ENCODE measurements at places on chromosomes 2 and 18.

DNA sequence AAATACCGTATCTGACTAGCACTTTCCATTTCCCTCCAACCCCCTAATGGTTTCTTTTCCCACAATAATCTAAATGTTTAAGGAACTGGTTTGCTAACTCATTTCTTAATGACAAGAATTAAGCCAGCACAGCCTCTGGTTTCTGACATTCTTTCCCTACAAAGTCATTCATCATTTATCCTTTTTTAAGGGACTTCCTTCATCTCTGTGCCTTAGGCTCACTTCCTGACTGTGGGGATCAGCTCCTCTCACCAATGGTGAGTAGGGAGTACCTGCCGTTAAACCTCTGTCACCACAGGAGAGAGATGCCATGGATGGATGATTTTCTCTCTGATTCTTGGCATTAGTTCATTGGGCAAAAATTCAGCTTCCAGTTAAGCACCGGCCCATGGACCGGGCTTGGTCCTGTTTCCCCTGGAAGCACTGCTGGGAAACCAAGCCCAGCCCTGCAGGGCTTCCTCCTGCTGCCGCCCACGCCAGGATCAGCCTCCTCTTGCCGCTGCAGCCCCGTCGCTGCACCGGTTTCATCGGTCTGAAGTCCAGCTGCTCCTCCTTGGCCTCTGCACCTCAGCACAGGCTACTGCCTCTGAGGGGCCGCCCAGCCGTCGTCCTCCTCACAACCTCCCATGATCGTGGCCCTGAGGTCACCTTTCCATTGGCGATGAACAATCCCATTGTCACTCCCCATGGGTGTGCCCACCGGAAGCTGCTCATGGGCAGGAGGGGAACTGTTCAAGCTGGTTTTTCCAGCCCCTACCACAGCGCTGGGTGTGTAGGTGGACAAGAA, 64.0 kb upstream of the ZNF516 start:
- DNase-seq, result no peak

GRCh38 chr2:176653479-176654443, 384.5 kb downstream of the MTX2 start:
- peak; percentile 65 for DNase-seq

- DNase-seq, result no peak
These were observed 456.6 kb upstream of the UBE2E3 start for GRCh38 chr2:180523621-180524340.

- DNase-seq, result no peak
These were observed 38.3 kb upstream of the TEX51 start for GRCh38 chr2:126860385-126860784.

DNA sequence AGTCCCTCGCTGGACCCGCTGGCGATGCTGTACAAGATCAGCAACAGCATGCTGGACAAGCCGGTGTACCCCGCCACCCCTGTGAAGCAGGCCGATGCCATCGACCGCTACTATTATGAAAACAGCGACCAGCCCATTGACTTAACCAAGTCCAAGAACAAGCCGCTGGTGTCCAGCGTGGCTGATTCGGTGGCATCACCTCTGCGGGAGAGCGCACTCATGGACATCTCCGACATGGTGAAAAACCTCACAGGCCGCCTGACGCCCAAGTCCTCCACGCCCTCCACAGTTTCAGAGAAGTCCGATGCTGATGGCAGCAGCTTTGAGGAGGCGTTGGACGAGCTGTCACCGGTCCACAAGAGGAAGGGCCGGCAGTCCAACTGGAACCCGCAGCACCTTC, 77.1 kb downstream of the TSHZ1 start:
- no peak for DNase-seq

- no peak for DNase-seq
These were observed 782.8 kb downstream of the BCL11A start for GRCh38 chr2:59770651-59771050.

GRCh38 chr2:30894498-30895119, 87.4 kb upstream of the CAPN13 start:
- DNase-seq, result no peak

DNA sequence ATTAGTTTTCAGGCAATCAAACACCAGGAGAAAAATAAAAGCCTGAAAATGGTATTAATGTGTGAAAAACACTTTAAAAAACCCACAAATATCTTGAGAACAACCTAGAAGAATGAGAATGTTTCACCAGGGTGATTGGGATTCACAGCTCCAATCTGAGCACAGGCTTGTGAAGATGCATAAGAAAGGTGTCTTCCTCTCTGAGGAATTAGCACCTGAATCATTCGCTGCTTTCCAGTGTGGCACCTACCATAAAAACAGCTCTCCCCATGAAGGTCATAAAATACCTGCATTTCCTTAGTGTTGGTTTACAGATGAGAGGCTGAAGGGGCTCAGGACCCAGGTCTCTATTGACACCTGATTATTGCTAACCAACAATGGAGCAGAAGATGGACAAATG, 499.7 kb upstream of the KLHL29 start:
- DNase-seq, result no peak

DNA sequence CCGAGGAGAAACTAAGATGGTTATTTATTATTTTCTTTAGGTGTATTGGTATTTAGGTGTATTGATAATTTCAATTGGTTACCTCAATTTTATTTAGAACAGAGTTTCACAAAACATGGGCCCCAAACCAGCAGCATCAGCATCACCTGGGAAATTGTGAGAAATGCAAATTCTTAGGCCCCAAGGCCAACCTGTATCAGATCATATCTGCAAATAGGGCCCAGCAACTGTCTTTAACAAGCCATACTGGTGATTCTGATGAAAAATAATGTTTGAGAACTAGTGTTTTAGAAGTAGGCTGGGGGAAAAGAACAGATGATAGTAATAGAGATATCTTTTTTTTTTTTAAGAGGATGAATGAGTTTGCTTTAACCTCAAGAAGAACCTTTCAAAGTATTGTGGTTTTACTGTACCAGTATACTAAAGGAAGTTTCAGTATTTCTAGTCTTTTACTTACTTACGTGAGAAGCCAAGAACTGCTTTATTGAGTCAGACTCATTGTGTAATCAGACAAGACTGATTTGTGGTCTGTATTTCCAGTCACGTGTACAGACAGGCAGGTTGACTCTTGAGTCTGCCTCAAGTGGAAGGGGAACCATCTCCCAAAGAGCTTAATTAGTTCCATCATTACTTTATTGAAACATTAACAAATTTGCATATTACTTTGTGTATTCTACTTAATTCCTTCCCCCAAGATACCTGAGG, 60.4 kb upstream of the GAREM1 start:
- no peak for DNase-seq

DNA sequence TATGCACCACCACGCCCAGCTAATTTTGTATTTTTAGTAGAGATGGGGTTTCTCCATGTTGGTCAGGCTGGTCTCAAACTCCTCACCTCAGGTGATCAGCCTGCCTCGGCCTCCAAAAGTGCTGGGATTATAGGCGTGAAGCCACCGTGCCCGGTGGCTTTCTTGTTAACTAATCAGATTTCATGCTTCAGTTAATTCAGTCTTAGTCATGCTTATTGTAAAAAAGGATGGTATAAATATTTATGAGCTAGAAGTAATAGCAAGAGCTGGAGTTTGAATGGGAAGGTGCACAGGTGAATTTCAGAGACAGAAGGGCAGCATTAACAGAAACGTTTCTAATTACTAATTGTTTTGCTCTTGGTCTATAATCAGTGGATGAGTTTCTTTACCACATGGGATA, 10.3 kb downstream of the GEMIN6 start:
- no peak for DNase-seq

DNA sequence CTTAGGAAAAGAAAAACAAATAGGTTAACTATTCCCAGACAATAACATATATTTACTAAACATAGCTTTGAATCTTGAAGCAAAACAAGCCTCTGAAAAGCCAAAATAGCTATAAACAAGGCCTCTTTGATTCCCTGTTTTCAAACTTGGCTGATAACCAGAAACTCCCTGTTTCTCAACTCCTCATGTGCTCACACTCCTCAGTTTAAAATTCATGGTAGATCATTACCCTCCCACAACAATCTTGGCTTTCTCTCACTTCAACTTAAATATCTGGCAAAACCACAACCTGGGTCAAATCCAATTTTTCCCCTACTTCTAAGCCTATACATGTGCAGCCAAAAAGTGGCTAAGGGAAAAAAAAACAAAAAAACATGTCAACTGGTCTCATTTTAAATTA, 15.6 kb downstream of the SUCLG1 start:
- no peak for DNase-seq

DNA sequence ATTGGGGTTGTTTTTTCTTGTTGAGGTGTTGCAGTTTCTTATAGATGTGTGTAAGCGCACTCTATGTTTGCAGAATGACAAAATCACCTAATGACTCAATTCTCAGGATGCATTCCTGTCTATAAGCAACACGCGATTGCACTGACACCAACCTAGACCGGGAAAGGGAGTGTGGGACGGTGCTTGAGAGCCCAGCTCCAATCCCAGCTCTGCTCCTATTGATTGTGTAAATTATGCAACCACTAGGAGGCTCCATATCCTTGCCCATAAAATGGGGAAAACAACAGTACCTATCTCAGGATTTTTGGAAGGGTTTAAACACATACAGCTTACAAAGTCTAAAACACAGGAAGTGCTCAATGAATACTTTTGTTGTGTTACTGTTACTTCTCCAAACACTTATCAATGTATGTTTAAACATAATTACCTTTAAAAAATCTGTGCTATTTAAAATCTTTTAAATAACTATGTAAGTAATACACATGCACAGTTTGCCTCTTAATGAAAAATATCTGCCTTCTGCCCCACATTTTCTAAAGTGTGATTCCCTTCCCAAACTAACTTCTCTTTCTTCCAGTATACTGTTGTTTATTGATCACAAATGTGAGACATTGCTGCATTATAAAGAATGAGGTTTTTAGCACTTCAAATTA, 132.5 kb downstream of the SPHKAP start:
- peak; percentile 46 for DNase-seq

DNA sequence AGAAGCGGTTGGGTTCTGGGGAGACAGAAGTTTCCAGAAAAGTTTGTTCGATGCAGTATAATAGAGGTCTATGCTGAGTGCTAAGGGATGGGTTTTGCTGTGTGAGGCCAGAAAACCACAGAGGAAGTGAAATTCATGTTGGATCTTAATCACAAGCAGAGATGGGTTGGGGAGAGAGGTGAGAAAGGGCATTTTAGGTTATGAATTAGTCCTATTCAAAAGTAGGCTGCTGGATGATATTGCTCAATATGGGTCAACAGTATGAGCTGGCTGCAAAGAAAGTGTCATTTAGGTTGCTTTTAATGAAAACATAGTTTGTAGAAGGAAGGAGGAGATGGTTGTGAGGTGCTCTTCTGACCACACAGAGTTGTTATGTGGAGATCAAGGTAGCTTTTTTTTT, 118.8 kb upstream of the LHCGR start:
- DNase-seq, result no peak

DNA sequence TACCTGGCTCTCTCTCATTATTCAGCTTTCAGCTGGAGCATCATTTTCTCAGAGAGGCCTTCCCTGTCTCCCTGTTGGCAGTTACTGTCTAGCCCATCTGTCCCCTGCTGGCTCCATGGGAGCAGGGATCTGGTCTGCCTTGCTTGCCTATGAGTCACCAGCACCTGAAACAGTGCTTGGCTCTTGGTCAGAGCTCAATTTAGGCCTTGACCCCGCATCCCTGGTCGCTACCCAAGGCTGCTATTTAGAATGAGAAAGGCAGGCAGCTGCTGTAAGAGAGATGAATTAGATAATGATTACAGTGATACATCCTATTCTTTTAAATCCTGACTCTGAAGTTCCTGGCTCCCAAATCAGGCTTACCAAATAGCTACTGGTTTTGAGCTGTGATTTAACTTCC, 32.9 kb downstream of the KCNE4 start:
- no peak for DNase-seq

DNA sequence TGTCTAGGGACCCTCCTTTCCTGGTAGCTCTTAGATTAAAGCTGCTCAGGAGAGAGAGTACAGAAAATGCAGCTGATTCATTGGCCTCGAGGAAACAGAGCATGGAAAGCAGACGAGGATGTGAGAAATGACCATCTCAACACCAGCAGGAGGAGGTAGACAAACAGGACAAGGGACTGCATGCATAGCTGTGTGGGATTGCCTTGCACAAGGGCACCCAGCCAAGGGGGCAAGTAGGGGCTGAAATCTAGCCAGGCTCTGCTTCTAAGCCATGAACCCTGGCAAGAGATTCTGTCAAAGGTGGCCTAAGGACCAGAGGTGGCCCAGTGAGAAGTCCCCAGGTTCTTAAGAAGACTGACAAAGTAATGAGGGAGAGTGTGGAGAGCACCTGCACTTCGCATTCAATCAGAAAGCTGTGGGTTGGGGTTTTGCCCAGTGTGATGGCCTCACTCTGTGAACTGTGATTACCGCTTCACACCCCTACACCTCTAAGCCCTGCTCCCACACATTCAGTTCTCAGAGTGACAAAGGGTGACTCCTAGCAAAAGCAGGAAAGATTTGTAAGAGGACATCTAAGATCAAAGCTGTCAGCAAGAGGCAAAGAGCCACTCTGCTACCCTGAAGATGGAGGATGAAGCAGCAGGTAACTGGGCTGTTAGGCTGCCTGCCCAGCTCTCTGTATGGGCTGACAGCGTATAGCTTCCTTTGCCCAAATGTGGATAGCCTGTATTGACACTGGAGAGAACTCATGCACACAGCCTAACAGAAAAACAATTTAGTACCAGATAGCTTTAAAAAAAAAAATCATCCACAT, 151.3 kb upstream of the PELI1 start:
- no peak for DNase-seq

GRCh38 chr2:198703281-198703680, 754.5 kb downstream of the SATB2 start:
- no peak for DNase-seq

- peak; percentile 88 for DNase-seq
These were observed 153.7 kb downstream of the TGIF1 start for GRCh38 chr18:3603421-3604234.

DNA sequence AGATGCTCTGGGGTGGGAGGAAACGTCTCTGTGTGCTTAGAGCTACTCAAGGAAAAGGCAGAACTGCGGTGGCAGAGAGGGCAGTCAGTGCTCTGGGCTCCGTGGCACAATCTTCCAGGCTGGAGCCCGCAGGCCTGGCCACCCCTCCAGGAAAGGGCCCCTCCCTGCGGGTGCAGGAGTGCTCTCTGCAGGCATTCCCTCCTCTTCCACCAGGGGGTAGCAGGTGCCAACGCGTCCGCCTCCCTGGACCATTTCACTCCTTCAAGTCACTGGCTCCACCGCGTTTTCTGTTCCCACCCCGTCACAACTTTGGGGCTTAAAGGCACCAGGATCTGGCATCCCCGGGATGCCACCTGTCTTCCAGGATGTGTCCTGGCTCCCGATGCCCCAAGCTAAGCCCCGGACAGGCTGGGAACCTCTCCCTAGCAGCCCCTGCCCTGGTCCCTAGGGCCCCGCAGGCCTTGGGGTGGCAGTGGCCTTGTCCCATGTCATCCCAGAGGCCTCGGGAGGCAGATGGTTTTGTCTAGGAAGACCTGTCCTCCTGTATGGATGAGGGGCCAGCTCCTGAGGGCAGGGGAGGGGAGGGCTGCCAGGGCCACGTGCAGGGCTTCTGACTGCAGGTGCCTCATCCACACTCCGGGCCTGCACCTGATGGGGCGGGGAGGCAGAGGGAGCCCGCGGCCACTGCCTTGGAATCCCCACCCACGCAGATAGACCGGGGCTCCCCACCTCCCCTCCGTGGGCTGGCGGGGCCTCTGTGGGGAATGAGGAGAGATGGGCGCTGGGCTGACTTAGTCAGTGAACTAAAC, 26.4 kb downstream of the KCNIP3 start:
- peak; percentile 47 for DNase-seq
